Activated CD8-positive, alpha-beta memory T cell treated with anti-CD3 and anti-CD28 coated beads, Interleukin-2, amount 10 ng/mL, durations not matched to agents 7 days and 5 days (primary cell): ENCODE measurements at places on chromosomes 1 and 21. TPM values are rescaled to one million over a fixed set of nuclear protein-coding genes. Genes with fewer than 3 reads are reported as not detected.

- DNase-seq, result no peak
Measured at GRCh38 chr1:53698384-53698980, 40.5 kb downstream of the GLIS1 start.

DNA sequence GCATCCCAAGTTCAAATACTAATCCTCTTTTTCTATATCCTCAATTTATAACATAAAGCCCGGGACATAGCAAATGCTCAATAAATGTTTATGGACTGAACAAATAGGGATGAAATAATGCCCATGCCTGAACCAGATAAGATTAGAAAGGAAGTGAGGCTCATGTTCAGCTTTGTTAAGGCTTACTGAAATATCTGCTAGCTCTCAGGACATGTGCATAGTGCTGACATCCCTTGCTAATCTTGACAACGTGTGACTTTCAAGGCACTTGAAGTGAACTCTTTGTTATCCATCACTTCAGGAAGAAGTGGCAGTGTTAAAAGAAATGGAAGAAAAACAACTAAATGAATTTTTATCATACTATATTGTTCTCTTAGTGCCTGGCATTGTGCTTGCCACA, 260.3 kb upstream of the SGIP1 start:
- no peak for DNase-seq

- no peak for DNase-seq
Measured at GRCh38 chr1:178418284-178418955, 78.3 kb downstream of the CLEC20A start.

DNA sequence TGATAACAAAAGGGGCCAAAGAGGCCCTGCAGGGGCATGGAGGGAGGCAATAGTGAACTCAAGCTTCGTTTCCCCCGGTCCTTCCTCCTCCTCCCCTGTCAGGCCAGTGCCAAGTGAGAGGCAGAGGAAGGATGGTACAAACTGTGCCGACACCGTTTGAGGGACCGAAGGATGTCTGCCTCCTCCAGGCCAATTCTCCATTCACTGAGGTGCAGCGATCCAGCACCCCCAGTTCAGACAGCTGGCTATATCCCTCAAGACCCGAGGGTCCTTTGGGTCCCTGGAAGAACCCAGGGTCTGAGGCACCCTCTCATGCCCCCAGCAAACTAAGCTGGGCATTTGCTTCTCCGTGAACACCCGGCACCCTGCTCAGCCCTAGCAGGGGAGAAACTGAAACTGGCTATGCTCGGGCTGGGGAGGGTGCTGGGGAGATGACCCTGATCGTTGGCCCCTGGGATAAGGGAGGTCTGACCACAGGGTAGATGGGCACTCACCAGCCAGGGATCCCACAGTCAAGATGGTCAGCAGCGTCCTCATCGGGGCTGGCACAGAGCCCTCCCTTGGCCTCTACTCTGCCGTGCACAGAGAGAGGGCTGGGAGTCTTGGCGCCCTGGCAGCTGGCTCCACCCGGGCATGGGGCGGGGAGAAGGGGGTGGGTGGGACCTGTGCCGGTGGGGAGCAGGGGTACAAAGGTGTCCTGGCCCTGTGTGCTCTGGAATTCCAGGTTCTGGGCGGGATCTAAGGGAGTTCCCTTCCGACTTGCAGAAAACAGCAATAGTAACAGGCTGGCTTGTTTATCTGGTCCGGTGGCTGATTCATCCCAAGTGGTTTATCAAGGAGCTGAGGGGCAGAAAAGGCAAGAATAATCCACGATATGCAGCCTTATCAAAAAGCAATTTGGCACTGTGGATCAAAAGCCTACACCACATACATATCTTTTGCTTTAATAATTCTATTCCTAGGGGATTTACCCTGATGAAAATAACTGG, at the start of gene IL22RA1:
Gene IL22RA1 (minus strand): TSS at position 595 of the 989 bp plus-strand sequence. CDS start 58 bp downstream, at position 537.
- DNase-seq, result no peak

DNA sequence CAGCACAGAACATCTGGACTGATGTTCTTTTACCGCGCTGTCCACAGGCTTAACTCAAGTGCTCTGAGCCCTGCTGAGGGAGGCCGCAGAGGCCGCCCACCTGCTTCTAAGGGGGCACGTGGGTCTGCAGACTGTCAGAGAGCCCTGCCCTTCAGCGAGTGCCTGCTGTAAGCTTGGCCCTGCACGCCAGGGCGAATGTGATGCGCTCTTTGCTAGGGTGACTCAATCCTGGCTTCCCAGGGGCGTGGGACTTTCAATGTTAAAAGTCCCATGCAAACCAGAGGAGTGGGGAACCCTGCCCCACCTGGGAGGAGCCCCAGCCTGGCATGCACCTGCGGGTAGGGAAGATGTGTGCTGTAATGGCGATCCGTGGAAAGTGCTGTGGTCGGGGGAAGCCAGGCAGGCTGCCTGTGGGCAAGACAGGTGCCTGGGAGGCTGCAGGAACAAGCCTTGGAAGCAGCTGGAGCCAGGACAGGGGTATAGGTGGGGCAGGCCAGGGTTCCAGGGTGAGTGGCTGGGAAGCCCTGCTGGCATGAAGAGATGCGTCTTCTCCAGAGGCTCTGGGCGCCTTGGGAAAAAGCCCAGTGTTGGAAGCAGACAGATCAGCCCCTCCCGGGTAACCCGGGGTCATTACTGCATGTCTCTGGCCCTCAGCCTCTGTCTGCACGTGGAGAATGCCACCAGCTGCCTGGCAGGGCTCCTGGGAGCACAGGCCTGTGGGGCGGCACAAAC, 594 bp upstream of the PANK4 start:
- peak; percentile 77 for DNase-seq

- no peak for DNase-seq
Measured at GRCh38 chr21:14617040-14617393, 70.9 kb upstream of the SAMSN1 start.

SYNC gene
- not detected for total RNA-seq

- no peak for DNase-seq
Measured at GRCh38 chr1:32362474-32363313, at the start of the genes FAM229A and TSSK3. TSS of gene FAM229A (minus strand) at chr1:32362485. CDS start at chr1:32362091, 394 bp downstream. TSS of gene TSSK3 (plus strand) at chr1:32362539. CDS start at chr1:32362702, 163 bp downstream.

DNA sequence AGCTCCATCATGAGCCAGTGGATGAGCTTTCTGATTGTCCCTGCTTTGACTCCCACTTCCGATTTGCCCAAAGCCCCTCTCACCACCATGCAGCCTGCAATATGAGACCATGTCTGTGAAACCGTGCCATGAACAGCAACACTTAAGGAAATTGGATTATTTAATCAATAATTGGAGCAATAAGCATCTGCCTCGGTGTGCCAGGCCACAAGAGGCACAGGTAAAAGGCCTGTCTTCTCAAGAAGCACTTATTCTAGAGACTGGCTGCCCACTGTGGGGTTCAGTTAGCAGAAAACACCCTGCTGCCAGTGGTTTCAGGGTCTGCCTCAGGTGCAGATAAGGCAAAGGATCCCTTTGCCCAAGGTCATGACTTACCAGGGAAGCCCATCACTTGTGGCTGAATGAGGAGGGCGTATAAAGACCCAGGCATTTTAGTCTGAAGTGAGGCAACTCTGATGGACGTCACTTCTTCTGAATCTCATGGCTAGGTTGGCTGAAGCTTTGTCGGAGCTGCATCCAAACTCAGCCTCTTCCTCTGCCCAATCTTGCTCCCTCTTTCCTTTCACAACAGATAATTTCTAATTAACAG, 7.1 kb upstream of the CHI3L2 start:
- no peak for DNase-seq

- DNase-seq, result no peak
Measured at GRCh38 chr1:59025898-59026426, 242.1 kb upstream of the JUN start.

DNA sequence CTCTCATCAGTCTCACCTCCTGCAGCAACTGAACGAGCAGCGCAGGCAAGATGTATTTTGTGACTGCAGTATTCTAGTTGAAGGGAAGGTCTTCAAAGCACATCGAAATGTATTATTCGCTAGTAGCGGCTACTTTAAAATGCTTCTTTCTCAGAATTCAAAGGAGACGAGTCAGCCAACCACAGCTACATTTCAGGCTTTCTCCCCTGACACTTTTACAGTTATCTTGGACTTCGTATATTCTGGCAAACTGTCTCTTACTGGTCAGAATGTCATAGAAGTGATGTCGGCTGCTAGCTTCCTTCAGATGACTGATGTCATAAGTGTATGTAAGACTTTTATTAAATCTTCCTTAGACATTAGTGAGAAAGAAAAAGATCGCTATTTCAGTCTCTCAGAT, 53.7 kb downstream of the ZBTB8A start:
- no peak for DNase-seq

OR2T2 gene
- total RNA-seq, result not detected

FCER1A gene
- not detected for total RNA-seq

FRRS1 gene
- total RNA-seq, result 4.9 TPM

SNX7 gene
- total RNA-seq, result not detected

GRCh38 chr1:148158341-148159003, 6.4 kb upstream of the NBPF11 start:
- no peak for DNase-seq

- no peak for DNase-seq
Measured at GRCh38 chr21:43676391-43676790, 17.0 kb downstream of the RRP1B start.

LCA5L gene
- not detected for total RNA-seq

ARTN gene
- total RNA-seq, result not detected

PROX1 gene
- not detected for total RNA-seq

- DNase-seq, result no peak
Measured at GRCh38 chr1:221594576-221594975, 147.3 kb downstream of the DUSP10 start.

GRCh38 chr1:41327383-41327999, 33.7 kb upstream of the FOXO6 start:
- peak; percentile 38 for DNase-seq

GRCh38 chr1:152924191-152924590, 15.8 kb downstream of the IVL start:
- DNase-seq, result no peak

DNA sequence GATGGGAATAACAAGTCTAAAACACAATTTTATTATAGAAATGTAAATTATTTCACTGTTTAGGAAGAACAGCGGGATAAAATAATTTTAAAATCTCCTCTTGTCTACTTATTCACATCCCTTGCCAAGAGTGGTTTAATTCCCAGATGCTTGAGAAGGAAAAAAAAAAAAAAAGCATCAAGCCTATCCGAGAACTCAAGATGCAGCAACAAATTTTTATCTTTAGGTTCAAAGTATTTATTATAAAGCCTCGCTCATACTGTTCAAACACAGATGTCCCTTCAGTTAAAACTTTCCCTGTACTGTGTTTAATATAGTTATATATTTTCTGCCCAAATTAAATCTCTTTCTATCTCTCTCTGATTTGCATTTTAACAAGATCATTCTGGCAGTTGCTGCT, 1615.8 kb downstream of the PLA2G4A start:
- no peak for DNase-seq
